Natural killer cell (primary cell): ENCODE measurements at places on chromosomes 2 and 18. TPM values are rescaled to one million over a fixed set of nuclear protein-coding genes. Genes with fewer than 3 reads are reported as not detected.

Gene PLCD4
- 0.54 TPM for total RNA-seq

Gene TGFA
- total RNA-seq = 5.0 TPM

GRCh38 chr18:78768656-78769501, 210.7 kb upstream of the SALL3 start:
- no peak for DNase-seq
- no peaks in the 10 kb centered on the region for H3K36me3 ChIP-seq
- no peaks in the 10 kb centered on the region for H3K4me1 ChIP-seq
- H3K27ac ChIP-seq = no peak overlapping the region

DNA sequence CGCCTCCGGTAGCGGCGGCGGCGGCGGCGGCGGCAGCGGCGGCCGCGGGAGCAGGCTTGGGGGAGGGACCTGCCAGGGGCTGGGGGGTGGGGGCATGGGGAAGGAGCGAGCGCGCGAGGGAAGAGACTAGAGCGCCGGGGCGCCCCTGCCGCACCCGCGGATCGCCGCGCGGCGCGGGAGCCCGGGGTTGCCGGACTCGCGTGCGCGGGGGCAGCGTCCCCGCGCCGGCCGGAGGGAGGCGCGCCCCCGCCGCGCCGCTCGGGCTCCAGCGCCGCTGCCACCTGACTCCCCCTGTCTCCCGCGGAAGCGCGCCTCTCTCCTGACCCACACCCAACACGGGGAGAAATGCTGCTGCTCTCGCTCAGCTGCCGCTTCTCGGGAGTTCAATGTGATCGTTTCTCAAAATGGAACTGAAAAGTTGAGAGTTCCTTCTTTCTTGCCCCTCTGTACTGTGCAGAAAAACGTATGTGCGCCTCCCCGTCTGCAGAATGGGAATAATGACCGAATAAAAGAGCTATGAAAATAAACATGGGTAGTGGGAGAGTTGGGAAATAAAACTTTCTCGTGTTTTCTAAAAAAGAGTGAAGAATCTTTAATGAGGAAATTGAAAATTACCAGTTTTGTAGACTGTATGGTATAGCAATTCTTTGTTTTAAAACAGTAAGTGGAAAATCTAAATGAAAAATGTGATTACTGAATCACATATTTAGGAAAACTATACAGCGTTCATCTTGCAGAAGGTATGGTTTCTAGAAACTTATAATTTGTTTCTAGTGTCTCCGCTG, 455 bp upstream of the TLK1 start:
- H3K4me1 ChIP-seq = peaks cover 3% of the 10 kb centered on the region
- no peaks in the 10 kb centered on the region for H3K36me3 ChIP-seq
- peak overlapping the region; percentile 74 for H3K4me3 ChIP-seq
- H3K27ac ChIP-seq = peak overlapping the region; percentile 49
- DNase-seq = peak; percentile 61

GRCh38 chr18:68937029-68937599, 139.2 kb downstream of the CCDC102B start:
- H3K27ac ChIP-seq = no peak overlapping the region
- H3K4me1 ChIP-seq = no peaks in the 10 kb centered on the region
- no peaks in the 10 kb centered on the region for H3K27me3 ChIP-seq
- no peaks in the 10 kb centered on the region for H3K36me3 ChIP-seq

- no peak for DNase-seq
- no peak overlapping the region for H3K4me3 ChIP-seq
- peaks cover 27% of the 10 kb centered on the region for H3K4me1 ChIP-seq
- H3K27ac ChIP-seq = no peak overlapping the region
- H3K27me3 ChIP-seq = no peaks in the 10 kb centered on the region
Measured at GRCh38 chr2:650343-651310, 26.6 kb downstream of the TMEM18 start.

DNA sequence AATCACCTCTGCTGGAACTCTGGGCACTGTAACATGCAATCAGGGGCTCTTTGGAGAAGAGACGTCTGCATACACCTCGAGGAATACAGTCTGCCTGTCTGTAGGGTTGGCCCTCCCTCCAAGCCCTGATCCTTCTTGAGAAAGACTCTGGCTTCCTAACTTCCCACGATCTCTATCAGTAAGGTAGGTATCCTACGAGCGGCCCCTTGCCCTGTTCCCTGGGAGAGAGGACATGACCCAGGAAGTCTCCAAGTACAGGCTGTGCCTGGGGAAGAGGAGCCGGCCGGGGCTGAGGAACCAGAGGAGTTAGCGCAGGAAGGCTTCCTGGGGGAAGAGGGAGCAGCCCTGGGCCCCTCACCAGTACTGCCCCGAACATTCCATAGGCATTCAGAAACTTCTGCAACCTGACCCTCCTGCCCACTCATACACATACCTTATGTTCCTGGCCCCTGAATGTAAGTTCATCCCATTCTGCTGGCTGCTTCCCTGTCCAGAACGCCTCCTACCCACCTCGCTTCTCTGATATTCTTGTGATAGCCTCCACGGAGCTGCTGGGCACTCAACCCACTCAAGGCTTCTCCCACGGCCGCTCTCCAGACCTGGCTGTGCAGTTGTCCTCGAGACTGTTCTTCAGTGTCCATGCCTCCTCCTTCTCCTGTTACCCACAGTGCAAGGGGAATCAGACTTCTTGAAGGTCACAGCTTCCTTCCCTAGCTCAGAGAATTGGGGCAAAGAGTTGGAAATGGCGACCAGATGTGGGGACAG, 116.1 kb downstream of the CYP26B1 start:
- H3K27ac ChIP-seq = no peak overlapping the region
- H3K27me3 ChIP-seq = no peaks in the 10 kb centered on the region
- DNase-seq = no peak
- H3K4me3 ChIP-seq = no peak overlapping the region
- no peaks in the 10 kb centered on the region for H3K4me1 ChIP-seq
- no peaks in the 10 kb centered on the region for H3K36me3 ChIP-seq

GRCh38 chr2:31398881-31399280, 15.7 kb downstream of the XDH start:
- no peak overlapping the region for H3K4me3 ChIP-seq
- no peak overlapping the region for H3K27ac ChIP-seq
- DNase-seq = no peak
- no peaks in the 10 kb centered on the region for H3K4me1 ChIP-seq

GRCh38 chr2:225122583-225123486, 80.6 kb upstream of the DOCK10 start:
- H3K27ac ChIP-seq = no peak overlapping the region
- no peaks in the 10 kb centered on the region for H3K4me1 ChIP-seq
- H3K4me3 ChIP-seq = no peak overlapping the region
- H3K36me3 ChIP-seq = no peaks in the 10 kb centered on the region

DNA sequence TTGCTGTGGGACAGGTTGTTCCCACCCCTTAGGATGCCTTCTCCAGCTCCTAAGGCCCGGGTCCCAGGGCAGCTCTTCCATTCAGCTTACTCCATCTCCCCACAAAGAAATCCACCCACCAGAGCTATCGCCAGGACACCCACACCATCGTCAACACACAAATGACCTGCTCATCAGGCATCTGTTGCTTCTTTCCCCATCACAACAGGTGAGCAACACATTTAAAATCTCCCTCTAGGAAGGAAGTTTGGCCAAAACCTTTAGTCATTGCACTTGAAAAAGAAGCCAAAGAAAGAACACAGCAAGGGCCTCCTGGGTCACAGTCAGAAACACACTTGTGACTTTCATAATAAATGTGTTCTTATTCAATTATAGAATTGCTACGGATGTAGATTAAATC, 289.0 kb downstream of the PIEZO2 start:
- no peak overlapping the region for H3K27ac ChIP-seq
- no peak for DNase-seq
- H3K4me3 ChIP-seq = no peak overlapping the region
- no peaks in the 10 kb centered on the region for H3K36me3 ChIP-seq
- H3K4me1 ChIP-seq = no peaks in the 10 kb centered on the region

DNA sequence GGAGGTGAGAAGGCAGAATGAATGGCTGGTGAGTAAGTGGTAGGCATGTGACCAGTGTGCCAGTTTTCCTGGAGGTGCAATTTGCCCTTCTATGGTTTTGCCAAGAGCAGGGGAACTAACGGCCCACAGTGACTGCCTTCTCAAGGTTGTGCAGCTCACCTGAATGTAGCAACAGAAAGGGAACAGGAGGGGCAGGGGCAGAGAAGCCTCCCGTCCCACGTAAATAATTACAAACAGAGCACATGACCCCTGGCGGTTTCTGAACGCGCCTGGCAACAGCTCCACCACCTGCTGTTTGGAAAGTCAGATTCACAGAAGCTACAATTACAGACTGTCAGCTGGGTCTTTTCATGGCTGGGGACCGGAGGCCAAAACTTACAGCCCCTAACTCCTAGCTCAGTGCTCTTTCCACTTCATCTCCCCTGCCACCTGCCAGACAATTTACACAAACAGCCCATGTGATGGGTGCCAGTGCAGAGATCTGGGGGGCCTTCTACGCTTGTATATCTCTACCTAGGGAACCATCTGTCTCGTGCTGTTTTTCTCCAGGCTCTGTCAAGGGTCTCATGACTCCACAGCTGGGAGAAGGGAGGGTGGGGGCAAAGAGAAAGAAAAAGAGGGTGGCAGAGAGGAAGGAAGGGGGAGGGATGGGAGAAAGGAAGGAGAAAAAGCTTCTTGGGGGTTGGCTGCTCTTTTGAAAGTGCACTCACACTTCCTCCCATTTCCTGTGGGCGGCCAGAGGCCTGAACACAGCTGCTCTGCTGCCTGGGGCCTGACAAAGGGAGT, 69.6 kb downstream of the POLR1A start:
- H3K27me3 ChIP-seq = no peaks in the 10 kb centered on the region
- peak; percentile 90 for DNase-seq
- H3K4me1 ChIP-seq = peaks cover 68% of the 10 kb centered on the region
- H3K27ac ChIP-seq = peak overlapping the region; percentile 98
- peaks cover 24% of the 10 kb centered on the region for H3K36me3 ChIP-seq
- peak overlapping the region; percentile 10 for H3K4me3 ChIP-seq
